ENCODE measurements at places on chromosomes 1 and 21.

- no peak for DNase-seq
These were observed 79.5 kb upstream of the ZNF644 start for GRCh38 chr1:91101328-91101727.

DNA sequence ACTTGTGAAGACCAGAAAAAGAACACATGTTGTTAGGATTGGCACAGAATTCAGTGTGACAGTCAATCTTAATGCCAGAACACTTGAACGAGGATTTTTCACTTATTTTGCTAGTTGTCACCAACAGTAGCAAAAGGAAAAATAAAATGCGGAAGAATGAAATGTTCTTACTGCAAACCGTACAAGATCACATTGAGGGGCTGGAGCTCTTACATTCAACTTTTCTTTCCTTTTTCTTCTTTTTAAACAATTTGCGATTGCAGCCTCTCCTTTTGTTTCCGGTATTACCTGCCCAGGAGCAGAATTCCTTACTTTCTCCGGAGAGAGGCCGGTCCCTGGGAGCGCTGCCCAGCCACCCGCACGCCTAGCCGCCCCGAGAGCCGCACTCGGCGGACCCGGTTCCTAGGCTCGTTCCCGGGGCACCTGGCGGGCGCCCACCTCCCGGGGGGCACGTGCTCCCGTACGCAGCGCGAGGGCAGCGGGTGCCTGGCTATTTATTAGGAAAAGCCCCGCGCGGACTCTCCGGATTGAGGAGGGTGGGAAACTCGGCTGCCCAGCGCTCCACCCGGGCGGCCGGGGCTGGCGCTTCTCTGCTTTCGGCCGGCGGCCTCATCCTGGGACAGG lies 1.2 kb upstream of the CAMTA1 start:
- DNase-seq, result no peak

DNA sequence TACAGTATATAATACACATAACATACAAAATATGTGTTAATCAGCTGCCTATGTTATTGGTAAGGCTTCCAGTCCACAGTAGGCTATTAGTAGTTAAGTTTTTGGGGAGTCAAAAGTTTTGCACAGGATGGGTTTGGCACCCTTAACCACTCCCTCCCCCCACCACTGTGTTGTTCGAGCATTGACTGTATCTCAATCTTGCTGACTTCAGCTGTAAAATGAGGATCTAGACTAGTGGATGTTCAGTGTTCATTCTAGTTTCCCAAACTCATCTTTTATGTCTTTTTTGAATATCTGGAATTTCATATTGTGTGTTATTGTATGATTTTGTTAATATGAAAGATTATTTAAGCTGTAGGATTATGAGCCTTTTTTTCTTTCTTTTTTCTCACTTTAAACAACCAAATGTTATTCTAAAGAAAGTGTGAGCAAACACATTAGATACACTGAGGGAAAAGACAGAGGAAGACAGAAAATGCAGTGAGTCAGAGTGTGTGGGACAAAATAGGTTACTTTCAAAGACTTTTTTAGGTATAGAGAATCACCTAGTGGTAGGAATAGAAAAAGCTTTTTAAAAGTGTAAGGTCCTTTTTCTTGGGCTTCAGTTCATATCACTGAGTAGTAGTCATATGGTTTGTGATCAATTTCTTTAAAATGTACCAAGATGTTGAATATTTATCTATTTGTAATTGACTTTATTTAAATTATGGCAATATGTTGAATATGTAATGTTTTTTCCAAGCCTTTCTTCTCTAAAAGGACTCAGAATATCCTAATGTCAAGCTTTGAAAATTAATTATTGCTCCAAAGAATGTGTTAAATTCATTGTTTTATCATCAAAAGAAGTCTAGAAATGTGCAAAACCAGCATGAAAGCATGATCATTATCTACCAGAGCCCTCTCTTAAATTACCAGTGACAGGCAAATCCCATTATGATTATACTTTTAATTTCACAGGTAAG lies 17.9 kb upstream of the CENPF start:
- DNase-seq, result no peak

- DNase-seq, result no peak
These were observed 361.3 kb downstream of the PLPP3 start for GRCh38 chr1:56218023-56218422.

- DNase-seq, result no peak
These were observed 110.2 kb upstream of the PLD5 start for GRCh38 chr1:242634732-242635131.

DNA sequence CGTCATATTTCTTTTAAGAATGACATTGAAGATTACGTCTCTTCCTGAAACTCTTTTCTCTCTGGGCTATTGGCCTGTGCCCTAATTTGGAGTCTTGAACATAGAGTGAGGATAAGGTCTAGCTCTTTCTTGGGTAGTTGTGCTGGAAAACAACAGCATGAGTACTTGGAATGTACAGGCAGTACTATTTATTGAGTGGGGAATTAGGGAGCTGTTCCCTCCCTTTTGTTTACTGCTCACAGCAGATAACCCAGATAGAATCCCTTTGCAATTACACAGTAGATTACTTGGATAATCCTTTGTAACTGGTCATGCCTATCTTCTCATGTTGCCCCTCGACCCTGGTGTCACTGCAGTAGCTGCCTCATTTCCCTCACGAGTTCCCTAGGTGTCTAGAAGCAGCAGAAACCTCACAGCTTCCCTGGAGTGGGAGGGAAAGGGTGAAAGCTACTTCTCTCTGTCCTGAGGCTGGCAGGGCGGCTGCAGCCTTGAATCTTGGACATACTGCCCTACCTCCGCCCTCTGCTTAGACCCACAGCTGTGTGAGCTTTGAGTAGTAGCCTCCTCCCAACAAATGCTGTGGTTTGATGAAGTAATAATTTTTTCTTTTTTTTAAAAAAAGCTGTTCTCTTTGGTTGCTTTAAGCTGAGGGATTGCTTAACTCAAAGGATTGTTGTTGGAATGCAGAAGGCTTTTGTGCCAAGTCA lies 70.6 kb downstream of the FGGY start:
- DNase-seq, result no peak

- DNase-seq, result peak; percentile 38
These were observed 4.1 kb upstream of the TFAP2E start for GRCh38 chr1:35568975-35569395.

GRCh38 chr1:154871374-154871773 lies 1.3 kb upstream of the KCNN3 start:
- no peak for DNase-seq

GRCh38 chr1:3389093-3389833 lies 65.2 kb upstream of the ARHGEF16 start:
- no peak for DNase-seq

- no peak for DNase-seq
These were observed 431.1 kb downstream of the LRRIQ3 start for GRCh38 chr1:73766786-73767348.

DNA sequence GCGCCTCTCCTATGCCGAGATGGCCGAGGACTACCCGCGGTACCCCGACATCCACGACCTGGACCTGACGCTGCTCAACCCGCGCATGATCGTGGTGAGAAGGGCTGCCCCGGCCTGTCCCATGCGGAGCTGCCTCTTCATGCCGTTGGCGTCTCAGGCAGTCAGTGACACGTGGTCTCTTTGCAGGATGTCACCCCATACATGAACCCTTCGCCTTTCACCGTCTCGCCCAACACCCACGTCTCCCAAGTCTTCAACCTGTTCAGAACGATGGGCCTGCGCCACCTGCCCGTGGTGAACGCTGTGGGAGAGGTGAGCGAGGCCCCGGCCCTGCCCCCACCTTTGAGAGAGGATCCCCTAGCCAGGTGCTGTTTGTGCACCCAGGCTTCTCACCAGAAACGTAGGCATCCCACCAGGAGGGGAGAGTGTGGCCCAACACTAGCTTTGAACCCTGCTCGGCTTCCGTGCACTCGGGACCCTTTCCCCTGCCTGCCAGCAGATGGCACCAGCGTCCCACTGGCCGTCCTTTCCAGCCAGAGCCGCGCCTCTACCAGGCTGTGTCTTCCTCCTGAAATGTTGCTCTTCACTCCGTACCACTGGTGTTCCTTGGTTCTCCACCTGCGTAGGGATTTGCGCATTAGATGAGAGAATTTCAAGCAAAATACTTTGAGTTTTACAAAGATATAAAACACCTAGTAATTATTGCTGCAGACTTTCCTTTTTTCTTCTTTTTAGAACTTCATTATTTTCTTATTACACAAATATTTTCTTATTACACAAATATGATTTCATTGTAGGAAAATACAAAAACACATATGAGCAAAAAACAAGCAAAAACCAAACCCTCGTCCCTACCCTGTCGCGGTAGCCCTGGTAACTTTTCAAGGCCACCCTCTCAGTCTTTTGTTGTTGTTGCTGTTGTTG lies 9.0 kb downstream of the NPPA start:
- DNase-seq, result peak; percentile 45

DNA sequence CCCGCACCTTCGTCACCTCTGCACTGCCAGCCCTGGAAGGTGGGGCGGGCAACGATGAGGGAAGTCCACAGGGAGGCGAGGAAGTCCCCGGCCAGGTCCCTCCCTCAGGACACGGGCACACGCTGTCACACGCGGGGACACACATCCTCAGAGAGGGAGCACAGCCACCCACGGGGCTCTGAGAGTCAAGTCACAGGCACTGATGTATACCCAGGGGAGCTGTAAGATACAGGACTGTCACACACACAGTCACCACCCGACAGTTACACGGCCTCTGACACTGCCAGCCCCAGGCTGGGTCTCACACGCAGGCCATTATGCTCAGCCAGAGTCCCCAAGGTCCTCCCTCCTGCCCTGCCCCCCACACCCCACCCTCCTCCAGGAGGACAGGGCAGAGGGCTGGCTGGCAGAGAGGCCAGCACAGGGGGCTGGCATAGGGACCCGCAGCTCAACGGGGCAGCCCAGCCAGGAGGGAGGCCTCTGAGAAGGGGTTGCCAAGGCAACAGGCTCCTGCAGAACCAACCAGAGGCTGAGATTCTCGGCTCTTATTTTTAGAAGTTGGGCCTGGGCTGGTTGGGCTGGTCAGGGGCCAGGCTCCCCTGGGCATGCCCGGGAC lies 17.7 kb upstream of the ADGRB2 start:
- no peak for DNase-seq

DNA sequence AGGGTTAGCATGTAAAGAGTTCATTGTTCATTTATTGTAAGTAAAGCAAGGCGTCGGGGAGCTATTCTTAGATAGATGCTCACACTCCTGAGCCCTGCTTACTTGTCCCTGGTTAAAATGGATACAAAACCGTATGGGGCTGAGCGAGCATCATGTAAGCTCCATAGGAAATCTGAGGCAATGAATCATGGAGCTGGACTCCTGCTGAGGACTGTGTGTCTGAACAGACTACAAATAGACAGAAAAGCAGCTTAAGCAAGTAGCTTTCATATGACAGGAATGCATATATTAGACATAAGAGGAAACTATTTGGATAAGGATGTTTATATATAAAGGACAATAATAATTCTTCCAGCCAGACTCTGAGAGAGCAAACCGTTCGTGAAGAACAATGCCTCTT lies 604.9 kb upstream of the PTBP2 start:
- no peak for DNase-seq

DNA sequence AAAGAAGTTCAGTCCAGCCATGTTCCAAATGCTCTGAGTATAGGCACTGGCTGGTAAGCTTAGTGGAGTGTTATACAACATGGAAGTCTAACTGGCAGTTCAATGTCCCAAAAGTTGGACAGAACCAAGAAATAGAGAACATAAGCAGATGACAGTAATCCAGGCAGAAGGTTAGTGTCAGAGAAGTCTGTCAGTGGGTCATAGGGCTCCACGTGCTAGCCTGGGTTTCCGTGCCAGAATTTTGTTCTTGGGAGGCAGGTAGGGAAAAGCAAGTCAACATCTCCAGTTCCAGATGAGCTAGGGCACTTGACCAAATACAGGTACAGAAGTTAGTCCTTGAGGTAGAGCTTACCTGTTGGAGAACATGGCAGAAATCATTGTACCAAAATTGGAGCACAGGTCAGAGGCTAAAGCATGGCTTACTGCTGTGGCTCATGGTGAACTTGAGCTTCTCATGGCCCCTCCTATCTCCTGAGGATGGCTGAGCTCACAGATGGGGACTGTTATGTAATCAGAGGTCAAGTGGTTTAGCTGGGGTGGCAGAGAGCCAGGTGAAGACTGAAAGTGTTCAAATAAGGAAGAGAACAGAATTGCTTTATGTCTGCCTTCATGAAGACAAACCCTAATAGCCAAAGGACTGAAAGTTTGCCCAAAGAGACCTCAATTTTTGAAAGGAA lies 170.8 kb downstream of the NFIA start:
- DNase-seq, result no peak

- no peak for DNase-seq
These were observed 55.0 kb upstream of the RIPK4 start for GRCh38 chr21:41821756-41822431.

DNA sequence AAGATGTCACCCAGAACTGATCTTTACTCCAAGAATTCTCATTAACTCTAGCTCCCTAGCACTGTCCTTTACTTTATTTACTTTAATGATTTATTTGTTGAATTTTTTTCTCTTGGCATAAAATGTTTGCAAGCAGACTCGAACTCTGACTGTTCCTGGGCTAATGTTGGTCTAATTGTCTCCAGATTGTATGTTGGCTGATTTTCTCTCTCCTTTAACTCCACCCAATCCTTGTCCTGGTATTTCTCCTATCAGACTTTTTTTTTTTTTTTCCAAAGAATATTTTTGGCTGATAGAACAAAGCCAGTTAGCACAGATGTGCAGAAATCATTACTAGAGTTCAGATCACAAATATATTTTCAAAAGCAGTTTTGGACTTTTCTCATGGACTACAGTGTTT lies 82.6 kb downstream of the ATF6 start:
- no peak for DNase-seq

DNA sequence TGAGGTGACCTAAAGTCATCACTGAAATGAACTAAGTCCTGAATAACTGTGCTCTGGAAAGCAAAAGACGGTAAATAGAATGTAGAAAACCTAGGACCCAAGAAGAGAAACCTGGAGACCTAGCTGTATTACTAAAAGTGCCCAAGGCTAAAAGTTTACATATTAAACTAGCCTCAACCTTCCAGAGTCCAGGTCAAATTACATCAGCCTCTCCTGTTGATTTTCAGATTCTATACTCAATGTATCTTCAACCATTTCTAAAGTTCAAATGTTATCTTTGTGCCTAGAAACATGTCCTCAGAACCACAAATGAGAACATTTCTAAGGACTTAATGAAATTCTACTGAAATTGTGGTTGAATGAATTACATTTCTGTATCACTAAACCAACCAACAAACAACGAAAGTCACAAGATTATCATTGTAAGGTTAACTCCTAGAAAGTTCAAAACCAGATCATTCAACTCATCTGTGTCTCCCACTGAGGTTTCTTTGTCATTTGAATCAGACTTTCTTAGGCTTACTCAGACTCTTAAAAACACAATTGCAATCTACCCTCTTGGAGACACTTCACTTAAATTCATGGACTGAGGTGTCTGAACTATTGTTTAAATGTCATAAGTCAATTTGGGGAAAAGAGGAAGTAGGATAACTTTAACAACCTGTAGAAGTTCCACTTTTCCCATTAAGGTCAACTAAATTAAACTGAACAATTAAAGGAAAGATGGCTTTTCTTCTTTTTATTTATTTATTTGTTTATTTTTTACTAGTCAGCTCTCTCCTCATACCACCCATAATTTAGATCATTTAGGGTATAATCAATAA lies 207.7 kb downstream of the BARHL2 start:
- DNase-seq, result no peak

DNA sequence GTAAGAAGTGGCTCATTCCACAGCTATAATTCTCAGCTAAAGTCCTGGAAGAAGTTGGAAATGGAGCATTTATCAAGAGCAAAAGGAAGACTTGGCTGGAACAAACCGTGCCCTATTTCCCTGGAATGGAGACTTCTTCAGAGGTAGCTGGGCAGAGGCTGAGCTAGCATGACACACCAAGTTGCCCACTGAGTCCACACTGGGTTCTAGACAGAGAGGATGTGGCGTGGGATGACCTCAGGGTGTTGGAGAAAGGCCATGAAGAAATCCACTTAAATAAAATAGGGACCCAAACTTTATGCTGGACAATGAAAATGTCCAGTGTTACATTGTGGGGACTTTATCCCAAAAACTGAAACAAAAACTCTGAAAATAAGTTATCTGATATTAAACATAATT lies 116.2 kb downstream of the KCNJ6 start:
- DNase-seq, result no peak

All from stimulated activated CD8-positive, alpha-beta memory T cell treated with anti-CD3 and anti-CD28 coated beads, Interleukin-7, amount 100 ng/mL, for 4 hours (primary cell).